CD8-positive, alpha-beta memory T cell (primary cell): ENCODE measurements at places on chromosomes 13 and 19.
A peak's percentile ranks its signal among the peaks of the same experiment; 100 is the strongest.

DNA sequence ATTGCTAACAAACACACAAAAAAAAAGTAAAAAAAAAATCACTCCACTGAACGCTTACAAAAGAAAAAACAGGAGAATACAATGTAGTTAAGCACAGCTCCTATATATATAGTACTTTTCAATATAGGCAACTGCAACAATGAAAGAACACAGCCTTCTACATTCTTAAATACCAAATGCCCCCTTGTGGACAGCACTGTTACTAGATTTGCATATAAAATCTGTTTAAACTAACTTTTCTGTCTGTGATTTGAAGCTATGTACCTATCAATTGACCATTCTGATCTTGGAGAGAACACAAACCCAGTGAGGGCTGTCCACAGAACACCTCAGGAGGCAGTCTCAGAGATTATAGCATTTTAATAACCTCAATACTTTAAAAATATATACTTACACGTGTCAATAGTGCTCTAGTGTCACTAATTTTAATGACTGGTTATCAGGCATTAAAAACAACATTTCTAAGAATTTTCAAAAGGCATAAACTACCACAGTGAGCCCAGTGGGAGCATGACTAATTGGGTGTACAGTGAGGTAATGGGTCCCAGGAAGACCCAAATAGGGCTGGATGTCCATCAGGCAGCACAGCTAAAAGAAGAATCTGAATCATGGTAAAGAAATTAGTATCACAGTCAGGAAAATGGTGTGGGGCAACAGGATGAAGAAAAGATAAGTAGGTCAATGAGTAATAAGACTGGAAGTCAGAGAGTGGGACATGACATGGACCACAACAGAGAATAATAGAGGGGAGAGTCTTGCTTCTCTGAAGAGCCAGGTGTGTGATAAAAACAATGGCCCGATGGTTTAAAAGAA, 22.2 kb downstream of the CCDC169 start:
- DNase-seq = no peak

DNA sequence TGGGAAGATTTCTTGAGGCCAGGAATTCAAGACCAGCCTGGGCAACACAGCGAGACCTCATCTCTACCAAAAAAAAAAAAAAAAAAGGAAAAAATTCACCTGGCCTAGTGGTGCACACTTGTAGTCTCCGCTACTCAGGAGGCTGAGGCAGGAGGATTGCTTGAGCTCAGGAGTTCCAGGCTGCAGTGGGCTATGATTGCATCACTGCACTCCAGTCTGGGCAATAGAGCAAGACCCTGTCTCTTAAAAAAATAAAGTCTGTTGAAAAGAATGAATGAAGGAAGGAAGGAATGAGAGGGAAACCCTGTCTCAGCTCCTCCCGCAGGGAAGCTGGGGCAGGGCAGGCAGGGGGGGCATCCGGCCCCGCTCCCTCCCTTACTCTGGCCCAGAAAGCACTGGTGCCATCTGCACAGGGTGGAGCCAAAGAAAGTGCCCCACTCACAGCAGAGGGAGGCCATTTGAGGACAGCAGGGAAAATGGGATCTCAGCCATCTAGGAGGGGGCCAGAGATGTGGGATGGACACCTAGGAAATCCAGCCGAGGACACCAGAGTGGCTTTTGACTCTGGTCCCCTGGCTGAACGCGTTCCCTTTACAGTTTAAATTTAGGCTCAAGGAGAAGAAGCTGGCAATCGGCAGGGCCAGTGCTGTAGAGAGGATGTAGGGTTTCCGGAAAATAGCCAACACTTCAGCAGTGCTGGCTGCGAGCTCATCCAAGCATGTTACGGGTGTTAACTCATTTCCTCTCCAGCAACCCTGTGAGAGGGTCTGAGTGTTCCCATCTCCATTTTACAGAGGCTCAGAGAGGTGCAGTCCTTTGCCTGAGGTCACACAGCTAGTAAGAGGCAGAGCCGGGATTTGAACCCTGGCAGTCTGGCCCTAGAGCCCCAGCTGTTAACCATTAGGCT, 3.6 kb upstream of the HPN start:
- DNase-seq = no peak

DNA sequence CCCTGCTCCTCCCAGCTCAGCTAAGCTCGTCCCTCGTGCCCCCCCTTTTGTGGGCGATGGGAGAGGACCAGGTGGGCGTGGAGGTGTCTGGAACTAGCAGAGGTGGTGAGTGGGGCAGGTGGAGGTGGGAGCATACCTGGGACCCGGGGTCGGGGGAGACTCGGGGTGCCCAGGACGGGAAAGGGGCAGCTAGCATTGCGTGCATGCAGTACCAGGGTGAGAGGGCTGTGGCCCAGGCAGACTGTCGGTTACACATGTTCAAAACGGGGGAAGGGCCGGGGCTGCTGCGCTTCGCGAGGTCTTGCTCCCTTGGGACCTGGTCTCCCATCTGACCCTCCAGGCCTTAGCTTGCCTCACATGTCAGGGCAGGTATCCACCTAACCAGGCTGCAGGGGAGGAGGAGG, 9.1 kb downstream of the TLE5 start:
- no peak for DNase-seq

- no peak for DNase-seq
These were observed 1161.5 kb downstream of the PCDH9 start for GRCh38 chr13:66068683-66069082.

DNA sequence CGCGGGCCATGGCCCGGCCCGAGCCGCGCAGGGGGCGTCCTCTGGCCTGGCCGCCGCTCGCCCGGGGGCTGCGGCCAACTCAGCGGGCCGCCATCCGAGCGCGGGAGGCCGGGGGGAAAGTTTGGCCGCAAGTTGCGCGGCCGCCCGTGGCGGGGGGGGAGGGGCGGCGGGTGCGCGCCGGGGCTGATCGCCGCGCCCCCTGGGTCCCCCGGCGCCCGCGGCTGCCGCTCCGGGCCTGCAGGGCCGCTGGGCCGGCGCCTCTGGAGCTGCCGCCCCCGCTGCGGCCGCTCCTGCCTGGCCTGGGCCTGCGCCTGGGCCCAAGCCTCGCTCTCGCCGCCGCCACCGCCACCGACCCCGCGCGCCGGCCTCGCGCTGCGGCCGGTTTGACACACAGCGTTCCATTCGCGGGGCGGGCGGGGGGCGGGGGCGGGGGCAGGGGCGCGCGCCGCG, at the start of gene NR2F6:
NR2F6 (minus strand) TSS at position 385 of the 450 bp plus-strand sequence. CDS start 699 bp downstream, outside the sequence.
- no peak for DNase-seq

- DNase-seq = no peak
These were observed 335 bp upstream of the SOX1 start for GRCh38 chr13:112066624-112067004.

GRCh38 chr19:18501832-18502231, 20.0 kb downstream of the ELL start:
- no peak for DNase-seq

DNA sequence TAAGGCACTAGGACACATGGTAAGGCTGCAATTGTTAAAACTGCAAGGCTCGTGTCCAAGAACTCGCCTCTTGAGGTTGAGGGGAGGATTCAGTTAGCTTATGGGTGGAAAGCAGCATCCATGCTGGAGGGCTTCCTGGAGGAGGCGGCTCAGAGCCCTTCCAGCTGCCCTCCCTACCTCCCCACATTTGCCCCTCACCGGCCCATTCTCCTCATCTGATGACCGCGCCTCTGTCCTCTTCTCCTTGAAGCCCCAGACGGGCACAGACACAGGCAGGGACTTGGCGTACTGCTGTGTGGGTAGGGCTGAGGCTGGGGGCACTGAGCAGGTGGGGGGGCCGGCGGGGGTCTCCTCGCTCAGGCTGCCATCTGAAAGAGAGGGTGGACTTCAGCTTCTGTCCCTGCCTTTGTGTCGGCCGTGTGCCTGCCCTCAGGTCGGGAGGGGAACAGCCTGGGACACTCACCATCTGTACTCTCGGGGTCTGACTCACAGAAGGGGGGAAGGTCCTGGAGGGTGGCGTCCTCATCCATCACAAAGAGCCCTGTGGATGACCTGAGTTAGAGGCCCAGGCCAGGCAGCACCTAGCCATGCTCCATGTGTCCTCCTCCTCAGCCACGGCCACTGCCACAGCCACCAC, 4.1 kb upstream of the PNKP start:
- DNase-seq = peak; percentile 45

DNA sequence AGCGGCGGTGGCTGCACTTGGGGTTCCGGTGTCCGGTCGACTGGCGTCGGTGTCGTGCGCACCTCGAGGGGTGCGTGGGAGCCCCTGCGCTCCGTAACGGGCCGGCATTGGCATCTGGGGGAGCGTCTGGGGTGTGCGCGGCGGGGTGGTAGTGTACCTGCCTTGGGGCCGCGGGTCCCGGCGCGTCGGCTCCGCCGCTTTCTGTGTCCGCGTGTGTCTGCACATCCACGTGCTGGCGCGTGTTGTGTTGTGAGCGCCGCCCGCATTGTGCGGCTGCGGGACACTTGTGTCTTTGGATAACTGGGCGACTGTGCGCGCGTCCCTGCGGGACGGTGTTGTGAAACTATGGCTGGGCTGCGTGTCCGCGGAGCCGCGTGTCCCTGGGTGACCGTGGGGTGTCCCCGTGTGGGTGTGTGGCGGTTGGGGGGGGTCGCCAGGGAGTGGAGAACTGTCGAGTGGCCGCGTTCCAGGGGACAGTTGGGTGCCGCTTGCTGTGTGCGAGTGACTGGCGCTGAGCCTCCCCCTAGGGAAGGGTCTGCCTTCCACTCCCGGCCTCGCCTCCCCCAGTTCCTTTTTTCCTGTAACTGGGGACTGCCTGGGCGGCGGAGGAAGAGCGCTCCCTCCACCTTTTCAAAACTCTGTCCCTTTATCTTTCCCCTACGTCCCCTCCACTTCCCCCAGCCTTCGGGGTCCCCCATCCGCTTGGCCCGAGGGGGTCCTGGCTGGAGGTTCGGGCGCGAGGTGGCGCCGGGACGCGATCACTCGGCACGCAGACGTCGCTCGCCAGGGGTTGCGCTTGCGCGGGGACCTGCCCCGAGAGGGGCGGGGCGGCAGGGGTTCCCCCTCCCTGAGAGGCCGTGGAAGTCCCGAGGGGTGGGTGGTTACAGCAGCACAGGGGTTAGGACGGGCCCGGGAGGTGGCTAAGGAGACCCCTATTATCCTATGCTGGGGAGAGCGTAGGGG, 5.7 kb upstream of the NFIC start:
- DNase-seq = peak; percentile 63

GRCh38 chr19:8036434-8037099, 16.0 kb upstream of the CCL25 start:
- no peak for DNase-seq
